ENCODE measurements at places on chromosomes 3 and 15.
A peak's percentile ranks its signal among the peaks of the same experiment; 100 is the strongest.

DNA sequence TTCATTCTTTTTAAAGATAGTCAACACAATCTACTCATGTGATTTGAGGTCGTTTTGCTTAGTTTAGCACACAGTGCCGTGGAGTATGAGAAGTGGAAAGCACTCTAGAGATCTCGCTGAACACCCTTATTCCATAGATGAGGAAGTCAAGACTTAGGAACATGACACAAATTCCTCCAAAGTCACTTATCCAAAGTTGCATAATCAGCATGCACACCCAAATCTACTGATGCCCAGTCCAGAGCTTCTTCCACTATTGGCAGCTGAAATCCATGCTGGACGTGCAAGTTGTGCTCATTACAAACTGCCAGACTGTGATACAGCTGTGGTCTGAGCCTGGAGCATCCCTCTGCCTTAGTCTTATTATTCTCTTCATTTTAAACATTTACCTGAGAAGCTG, 83.5 kb upstream of the ZNF280D start:
- DNase-seq, result no peak

- no peak for DNase-seq
These were observed 479.4 kb upstream of the CBLB start for GRCh38 chr3:106348139-106348690.

GRCh38 chr15:69271217-69271616, 27.5 kb upstream of the PAQR5 start:
- no peak for DNase-seq

- no peak for DNase-seq
These were observed 7.9 kb downstream of the NBEAL2 start for GRCh38 chr3:46987319-46987742.

- DNase-seq, result no peak
These were observed 376.3 kb downstream of the NLGN1 start for GRCh38 chr3:173773800-173774199.

GRCh38 chr3:29741231-29741630, 460.4 kb downstream of the RBMS3 start:
- DNase-seq, result no peak

DNA sequence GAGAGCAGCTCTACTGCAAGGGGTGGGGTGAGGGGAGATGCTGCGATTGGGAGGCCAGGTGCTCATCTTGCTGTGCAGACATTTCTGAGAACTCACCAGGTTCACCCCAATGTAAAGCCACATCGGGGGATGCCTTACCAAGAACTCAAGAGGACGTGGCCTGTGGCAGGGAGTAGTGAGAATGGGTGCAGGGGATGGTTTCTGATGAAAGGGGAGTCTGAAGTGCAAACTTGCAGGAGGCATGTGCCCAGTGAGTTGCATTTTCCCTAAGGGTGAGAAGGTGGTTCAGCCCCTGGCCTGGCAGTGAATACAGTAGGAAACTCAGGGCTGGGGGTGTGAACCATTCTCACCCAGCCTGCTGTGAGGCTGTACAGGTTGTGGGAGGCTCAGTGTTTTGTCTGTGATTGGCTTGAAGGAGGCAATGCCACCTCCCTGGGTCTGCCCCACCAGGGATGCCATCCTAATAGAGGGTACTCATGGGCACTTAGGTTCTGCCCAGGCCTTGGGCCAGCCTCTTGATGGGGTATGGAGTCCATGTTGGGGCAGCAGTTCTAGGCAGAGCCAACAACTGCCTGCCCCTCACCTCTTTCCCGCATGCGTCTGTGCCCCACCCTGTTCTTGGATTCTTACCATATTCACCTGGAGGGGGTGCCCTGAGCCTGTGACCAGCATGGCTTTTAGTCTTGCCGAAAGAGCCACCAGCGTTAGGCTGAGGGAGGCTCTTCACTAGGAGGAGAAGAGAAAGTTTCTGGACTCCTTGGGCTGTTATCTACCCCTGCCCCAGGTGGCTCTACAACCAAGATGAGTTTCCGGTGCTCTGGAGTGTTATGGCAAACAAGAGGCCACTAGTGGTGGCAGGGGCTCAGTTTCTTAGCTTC, 4.5 kb downstream of the HEMK1 start:
- no peak for DNase-seq

- peak; percentile 98 for DNase-seq
These were observed 92.6 kb upstream of the ZBTB20 start for GRCh38 chr3:115239717-115240116.

DNA sequence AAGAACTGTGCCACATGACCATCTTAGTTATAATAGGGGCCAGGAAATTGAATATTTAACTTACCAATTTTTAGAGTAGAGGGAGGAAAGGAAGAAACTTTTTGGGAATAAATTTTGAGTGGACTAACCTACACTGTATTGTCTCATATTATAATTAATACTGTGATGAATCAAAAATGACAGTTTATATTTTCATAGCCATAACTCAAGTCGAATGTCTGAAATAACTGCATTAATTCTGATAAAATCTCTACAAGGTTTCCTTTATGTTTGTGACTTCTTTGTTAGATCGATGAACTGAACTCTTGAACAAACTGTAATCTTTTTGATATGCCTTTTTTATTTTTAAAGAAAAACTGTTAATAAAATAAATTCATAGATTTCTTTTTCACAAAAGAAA, 132.8 kb upstream of the DPH6 start:
- no peak for DNase-seq

GRCh38 chr3:49794926-49795905, 4.5 kb downstream of the CDHR4 start:
- no peak for DNase-seq

DNA sequence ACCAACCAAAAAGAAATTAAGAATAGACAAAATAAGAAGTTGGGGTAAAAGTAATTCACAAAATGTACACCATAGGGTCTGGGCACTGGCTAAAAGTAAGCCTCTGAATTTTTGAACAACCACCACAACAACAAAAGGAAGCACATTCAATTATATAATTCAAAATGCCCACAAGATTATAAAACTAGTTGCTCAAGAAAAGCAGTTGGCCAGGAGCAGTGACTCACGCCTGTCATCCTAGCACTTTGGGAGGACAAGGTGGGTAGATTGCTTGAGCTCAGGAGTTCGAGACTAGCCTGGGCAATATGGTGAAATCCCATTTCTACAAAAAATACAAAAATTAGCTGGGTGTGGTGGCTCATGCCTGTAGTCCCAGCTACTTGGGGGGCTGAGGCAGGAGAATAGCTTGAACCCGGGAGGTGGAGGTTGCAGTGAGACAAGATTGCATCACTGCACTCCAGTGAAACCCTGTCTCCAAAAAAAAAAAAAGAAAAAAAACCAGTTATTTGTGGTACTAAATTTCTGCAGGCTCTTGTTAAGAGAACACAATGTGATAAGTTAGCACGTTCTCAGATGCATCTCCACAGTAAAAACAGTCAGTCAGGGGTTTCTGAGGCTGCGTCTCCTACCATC, 6.6 kb upstream of the ATP11B start:
- DNase-seq, result no peak

GRCh38 chr15:81098861-81099651, 35.0 kb upstream of the CFAP161 start:
- DNase-seq, result peak; percentile 41

- no peak for DNase-seq
These were observed 18.8 kb downstream of the AMOTL2 start for GRCh38 chr3:134355416-134355815.

GRCh38 chr3:14949126-14949525, 1.7 kb downstream of the NR2C2 start:
- no peak for DNase-seq

DNA sequence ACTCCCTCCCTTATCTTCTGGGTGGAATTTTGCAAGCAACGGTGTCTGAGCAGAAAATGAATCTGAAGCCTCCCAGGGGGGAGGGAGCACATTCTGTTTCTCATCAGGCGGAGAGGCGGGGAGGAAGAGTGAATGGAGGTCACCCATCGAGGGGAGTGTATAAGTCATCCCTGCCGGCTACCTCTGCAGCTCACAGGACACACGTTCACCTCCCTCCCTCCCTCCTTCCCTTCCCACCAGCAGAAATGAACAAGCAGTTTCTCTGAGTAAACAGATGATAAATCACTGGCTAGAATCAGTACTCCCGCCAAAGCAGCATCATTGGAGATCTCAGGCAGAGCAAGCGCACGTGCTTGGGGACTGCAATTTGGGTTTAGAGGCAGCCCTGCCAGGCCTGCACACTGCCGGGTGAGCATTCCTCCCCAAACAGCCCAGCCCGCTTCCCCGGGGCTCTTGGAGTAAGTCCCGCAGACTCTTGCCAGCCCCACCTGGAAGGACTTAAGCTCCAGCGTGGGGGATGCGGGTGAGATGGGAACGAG, 38.3 kb downstream of the CPN2 start:
- DNase-seq, result peak; percentile 92

DNA sequence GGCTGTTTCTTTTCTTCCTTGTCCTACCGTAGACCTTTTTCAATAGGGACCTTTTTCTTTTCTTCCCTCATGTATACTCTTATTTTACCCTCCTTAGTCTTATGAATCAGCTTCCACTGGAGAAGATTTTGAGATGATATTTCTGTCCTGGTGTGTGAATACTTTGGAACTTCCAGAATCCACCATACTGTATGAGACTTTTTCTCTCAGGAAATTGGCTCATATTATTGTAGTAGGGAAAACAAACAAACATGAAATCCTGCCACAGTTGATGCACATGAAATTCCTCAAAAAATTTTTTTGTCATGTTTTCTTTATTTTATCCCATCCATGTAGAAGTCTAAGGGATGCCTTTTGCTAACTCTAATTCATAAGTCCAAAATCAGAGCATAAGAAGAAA, 289.3 kb upstream of the PLSCR5 start:
- DNase-seq, result no peak

- DNase-seq, result no peak
These were observed 18.2 kb upstream of the CORO2B start for GRCh38 chr15:68560501-68561113.

DNA sequence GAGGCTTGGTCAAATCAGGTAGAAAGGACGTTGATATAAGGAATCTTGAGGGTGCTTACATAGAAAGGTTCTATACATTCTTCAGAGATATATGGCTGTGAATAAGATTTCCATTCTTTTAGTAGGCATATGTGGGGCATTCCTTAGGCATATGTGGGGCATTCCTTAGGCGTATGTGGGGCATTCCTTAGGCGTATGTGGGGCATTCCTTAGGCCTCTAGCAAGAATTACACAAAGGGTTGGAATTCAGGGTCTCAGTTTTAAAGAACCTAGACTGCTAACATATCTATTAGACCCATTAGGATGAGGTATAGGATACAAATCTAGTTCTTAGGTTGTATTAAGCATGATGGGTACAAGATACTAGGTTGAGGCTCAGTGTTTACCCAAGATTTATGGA, 607.8 kb downstream of the SI start:
- DNase-seq, result peak; percentile 35

- no peak for DNase-seq
These were observed 4.1 kb downstream of the SV2B start for GRCh38 chr15:91104111-91104510.

DNA sequence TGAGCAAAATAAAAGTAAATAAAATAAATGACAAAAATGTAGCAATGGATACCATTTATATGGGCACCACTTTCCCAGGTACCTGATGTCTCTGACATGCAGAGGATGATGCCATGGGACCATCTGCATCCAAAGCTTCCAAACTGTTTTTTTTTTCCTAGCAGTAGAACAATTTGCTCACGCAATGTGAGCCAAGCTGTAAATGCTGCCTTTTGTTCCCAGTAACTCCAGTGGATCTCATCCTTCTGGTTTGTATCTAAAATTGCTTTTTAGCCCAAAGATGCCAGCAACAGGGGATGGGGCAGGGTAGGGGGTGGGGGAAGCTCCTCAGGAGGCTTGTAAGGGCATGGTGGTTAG, 32.7 kb downstream of the SLC12A8 start:
- DNase-seq, result no peak

- no peak for DNase-seq
These were observed 1.6 kb upstream of the MCTP2 start for GRCh38 chr15:94229591-94230369.

GRCh38 chr15:48628832-48629231, 16.7 kb downstream of the FBN1 start:
- no peak for DNase-seq

DNA sequence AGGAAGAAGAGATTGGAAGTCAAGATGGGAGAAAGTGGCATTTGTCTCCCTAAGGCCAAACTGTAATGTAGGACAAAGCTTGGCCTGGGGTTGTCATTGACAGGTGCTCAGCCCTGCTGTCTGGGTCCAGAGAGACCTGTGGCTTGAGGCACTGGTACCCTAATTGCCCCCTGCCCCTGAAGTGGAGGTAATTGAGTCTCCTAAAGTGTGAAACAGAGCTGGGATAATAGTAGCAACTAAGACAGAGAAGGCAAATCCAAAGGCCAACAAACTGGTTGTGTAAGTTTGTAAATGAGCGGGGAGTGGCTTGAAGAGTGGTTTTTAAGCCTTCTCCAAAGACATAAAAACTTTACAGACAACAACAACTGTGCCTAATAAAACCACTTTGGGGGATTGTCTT, 264.2 kb upstream of the ROPN1 start:
- DNase-seq, result no peak

DNA sequence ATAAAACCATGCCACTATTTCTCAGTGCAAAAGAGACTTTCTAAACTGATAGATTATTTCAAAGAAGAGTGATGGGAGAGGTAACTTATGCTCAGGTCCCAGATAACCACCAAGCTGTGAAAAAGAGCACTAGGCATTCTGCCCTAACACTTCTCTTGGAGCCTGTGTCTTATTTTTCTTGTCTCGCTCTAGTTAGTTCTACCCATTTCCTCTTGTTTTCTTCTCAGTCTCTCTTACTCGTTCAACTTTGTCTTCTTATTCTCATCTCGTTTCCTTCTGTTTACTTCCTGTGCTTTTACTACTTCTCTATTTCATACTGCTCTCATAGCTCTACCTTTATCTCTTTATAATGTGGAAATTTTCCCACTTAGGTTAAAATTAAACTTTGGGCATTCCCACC, 91.8 kb upstream of the CGNL1 start:
- DNase-seq, result no peak

- DNase-seq, result no peak
These were observed 15.3 kb upstream of the NRROS start for GRCh38 chr3:196624067-196624790.

DNA sequence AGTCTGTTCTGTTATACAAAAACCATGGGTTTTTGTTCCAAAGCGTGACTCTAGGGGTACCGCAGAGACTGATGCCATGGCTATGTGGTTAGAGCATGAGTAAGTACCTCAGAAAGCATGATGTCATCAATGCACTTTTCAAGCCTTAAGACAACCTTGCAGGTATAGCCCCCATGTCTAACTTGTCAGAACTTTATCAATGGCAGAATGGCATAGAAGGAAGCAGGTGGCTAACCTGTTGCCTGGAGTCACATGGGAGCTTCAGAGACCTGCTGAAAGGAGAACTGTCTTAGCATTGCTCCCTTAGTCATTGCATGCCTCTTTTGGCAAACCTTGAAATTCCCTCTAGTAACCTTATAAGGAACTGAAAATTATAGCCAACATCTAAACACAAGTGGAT, 52.5 kb downstream of the EOMES start:
- DNase-seq, result no peak
